ENCODE measurements at places on chromosomes 5 and 9.

DNA sequence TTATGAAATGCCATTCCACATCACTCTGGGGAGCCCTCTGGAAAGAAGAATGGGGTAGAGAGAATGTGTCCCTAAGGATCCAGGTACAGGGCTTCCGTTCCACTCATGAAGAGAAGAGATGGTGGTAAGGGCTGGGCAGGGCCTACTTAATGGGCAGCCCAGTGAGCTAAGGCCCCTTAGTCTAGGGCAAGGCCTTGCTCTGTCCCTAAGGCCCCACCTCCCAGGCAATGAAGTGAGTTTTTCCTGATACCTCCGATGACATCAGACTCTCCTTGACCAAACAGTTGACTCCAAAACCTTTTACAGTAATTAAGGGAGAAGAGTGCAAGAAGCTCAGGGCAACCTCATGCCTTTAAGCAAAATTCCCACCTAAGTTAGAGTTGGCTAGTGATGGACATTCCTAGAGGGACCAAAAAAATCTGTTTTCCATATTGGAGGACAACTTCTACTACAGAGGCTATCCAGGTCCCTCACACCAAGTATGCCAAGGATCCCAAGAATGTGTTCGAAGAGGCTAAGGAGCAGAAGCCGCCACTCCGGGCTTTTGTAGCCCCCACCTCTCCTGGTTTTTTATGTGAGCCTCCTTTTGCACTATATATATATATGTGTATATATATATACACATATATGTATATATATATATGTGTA lies 5.9 kb downstream of the KLF9 start:
- no peak for DNase-seq

DNA sequence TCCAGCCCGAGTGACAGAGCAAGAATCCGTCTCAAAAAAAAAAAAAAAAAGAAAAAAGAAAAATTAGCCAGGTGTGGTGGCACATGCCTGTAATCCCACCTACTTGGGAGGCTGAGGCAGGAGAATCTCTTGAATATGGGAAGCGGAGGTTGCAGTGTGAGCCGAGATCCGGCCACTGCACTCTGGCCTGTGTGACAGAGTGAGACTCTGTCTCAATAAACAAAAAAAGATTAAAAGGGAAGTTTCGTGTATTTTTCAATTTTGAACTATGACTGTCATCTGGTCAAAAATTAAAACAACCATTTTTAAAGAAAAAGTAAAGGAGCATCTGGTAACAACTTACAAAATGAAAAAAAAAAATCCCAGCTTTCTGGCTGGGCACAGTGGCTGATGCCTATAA lies 36.3 kb upstream of the PLIN2 start:
- DNase-seq: no peak

- DNase-seq: no peak
Measured at GRCh38 chr9:35236692-35237091, 74.9 kb downstream of the UNC13B start.

- DNase-seq: no peak
Measured at GRCh38 chr5:91408710-91409109, 25.6 kb upstream of the ARRDC3 start.

DNA sequence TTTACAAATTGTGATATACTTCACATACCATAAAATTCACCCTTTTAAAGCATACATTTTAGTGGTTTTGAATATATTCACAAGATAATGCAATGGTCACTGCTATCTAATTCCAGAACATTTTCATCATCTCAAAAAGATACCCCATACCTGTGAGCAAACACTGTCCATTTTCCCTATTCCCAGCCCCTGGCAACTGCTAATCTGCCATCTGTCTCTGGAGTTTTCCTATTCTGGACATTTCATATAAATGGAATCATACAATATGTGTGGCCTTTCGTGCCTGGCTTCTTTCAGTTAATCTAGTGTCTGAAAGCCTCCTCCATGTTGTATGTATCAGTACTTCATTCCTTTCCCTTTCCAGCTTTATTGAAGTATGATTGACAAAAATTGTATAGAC lies 14.7 kb downstream of the SNX30 start:
- DNase-seq: no peak

GRCh38 chr5:5481633-5482032 lies 59.2 kb downstream of the ICE1 start:
- DNase-seq: no peak

DNA sequence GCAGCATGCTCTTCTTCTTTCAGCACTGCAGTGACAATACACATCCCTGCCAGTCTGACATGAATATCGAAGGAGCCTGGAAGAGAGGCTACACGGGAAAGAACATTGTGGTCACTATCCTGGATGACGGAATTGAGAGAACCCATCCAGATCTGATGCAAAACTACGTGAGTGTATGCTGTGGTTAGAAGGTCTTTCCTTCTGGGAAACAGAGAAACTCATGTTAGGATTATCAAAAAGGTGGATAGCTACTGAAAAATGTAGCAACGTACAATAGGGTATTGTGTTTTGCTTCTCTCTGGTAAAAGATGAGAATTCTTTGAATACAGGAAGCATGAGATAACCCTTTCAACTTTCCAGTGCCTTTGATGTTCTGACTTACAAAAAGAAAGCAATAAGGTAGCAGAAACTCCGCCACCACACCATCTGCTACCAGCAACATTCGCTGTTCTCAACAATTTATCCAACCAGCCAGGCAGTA lies 133.3 kb downstream of the PCSK5 start:
- no peak for DNase-seq

DNA sequence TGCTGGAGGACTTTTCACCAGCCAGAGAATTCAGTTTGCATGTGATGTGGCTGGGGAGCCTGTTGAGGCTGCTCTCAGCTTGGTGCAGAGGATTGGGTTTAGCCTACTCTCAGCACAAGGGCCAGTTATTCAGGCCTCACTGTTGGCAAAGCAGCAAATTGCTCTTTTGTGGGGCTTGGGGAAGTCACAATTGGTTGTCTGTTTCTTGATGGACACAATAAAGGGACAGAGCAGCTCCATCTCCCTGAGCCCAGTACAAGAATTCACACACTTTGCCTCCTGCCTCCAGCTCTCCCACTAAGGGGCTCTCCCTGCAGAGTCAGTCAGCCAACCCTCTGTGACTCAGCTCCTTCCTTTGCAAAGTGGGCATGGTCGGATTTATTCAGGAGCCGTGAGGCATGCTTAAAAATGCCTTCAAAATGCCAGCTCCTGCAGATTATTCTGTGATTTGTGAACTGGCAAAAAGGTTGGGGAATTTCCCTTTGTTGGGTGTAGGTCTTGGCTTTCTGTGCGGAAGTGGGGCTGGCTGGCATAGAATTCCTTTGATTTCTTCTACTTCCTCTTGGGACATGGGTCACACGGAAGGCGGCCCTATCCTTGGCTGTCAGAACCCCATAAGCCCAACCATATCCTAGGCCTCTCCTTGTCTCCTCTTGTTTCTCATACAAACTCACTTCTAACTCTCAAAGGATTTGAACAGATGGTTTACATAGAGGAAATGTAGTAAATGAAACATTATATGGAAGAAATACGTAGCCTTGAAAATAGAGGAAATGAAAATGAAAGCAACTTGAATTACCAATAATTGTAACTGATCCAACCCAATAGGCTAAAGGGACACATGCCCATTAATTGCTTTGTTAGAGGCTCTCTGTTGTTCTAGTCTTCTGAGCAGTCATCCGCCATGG lies 118.7 kb upstream of the CD180 start:
- DNase-seq: peak; percentile 23

DNA sequence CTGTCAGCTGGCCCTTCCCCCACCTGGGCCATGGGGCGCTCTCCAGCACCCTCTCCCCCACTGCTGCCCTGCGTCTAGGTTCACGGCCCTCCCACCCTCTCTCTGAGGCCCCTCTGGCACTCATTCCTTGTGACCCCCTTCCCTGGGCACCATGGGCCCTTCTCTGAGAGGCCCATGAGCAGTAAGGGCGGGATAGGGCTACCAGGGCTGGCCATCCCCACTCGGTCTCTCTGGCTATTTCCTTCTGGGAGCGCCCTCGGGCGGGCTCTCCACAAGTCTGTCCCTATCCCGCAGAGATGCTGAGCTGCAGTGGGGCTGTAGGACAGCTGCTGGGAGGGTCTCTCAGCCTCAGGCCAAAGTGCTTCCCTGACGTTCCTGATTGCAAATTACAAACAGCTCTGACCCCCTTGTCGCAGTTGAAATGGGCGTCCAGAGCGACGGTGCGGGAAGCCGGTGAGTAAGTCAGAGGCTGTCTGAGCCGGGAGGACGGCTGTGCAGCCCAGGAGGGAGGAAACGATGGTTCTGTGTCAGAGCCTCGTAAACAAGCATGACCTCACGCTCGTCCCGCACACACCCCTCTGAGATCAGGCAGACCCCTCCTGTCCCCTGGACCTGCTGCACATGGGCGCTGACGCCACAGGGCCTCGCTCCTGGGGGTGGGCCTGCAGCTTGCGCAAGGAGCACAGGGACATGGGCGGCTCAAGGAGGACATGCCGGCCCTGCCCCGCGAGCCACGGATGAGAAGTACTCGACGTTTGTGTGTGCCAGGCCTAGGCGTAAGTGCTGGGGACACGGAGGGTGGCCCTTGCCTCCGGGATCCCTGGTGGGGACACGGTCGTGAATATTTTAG lies 36.3 kb upstream of the GFPT2 start:
- DNase-seq: no peak

GRCh38 chr5:160310140-160310539 lies 2.2 kb downstream of the CCNJL start:
- DNase-seq: no peak

GRCh38 chr5:110865400-110866094 lies 126.7 kb downstream of the SLC25A46 start:
- no peak for DNase-seq

- DNase-seq: no peak
Measured at GRCh38 chr5:141850244-141850768, 27.9 kb downstream of the PCDH1 start.

DNA sequence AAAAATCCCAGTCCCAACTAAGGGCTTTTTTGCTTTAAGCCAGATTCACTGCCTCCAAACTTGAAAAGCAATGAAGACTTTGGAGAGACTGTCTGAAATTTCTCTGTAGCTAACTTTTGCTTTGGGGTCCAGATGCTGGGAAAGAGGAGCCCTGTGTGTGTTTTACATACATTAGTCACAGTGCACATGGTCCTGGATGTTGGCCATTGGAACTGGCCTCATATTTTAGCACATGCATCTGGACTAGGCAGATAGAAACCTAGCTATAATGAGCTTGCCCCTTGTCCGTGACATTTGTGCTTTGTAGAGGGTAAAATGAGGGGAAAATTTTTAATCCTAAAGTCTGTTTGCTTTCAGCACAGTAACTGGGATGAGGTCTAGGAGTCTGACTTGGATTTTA lies 421.7 kb downstream of the CDK5RAP2 start:
- DNase-seq: no peak

GRCh38 chr5:6579535-6579934 lies 53.3 kb downstream of the NSUN2 start:
- no peak for DNase-seq

Measured in GM06990 (cell line).